SHP77 (cell line): ENCODE measurements at places on chromosomes 12 and 14.
A peak's percentile ranks its signal among the peaks of the same experiment; 100 is the strongest.

GRCh38 chr14:104877806-104878550, 12.9 kb downstream of the CEP170B start:
- no peak for DNase-seq

DNA sequence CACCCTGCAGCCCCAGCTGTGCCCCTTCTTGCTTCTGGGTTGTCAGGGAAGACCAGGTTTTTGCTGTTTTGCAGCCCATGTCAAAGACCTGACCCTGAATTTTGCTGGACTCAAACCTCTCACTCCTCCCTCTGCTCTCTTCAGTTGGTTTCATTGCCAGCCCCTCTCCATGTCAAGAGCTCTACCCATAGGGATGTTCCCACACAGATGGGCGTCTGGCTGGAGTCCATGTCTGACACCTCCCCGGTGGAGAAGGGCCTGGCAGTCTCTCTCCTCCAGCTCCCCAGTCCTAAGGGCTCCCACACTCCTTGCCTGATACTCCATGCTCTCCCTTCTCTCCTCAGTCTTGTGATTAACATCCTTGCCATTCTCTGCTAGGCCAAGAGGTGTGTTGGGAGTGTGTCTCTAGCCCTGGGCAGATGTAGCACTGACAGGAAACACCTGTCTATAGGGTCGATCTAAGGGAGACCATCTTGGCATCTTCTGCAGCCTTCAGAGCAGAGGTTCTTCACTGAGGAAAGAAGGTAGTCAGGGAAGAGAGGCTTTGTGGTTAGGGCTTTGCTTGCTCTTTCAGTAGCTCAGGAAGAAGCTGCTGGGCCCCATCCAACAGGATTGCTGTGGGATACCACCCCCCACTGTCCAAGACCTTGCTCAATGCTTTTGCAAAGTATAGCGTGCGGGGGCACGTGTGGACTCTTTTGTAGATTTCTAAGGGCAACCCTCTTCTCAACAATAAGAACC, 4.7 kb downstream of the ASIC1 start:
- DNase-seq: no peak

DNA sequence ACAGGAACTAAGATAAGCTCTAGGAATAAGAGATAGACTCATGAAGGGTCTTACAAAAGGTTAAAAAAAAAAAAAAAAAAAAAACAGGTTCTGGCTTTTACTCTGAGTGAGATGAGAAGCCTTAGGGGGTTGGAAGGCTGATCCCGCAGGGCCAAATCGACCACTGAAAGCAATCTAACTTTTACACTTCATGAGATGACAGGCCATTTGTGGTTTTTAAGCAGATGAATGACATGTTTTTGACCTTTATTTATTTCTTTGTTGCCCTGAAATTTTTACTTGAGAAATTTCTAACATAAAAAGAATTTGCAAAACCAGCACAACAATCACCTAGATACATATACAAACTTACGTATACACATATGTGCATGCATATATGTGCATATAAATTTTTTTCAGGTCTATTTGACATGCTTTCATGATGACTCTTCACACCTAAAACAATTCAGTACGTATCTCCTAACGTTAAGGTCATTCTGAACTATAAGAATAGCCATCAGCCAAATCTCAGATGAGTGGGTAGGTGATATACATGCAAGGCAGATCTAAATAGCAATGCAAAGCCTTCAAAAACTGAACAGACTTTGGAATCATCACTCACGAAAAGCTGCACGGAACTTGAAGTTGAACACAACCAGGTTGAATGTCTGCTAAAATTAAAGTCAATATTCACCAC, 87.0 kb downstream of the R3HDM2 start:
- DNase-seq: no peak

DNA sequence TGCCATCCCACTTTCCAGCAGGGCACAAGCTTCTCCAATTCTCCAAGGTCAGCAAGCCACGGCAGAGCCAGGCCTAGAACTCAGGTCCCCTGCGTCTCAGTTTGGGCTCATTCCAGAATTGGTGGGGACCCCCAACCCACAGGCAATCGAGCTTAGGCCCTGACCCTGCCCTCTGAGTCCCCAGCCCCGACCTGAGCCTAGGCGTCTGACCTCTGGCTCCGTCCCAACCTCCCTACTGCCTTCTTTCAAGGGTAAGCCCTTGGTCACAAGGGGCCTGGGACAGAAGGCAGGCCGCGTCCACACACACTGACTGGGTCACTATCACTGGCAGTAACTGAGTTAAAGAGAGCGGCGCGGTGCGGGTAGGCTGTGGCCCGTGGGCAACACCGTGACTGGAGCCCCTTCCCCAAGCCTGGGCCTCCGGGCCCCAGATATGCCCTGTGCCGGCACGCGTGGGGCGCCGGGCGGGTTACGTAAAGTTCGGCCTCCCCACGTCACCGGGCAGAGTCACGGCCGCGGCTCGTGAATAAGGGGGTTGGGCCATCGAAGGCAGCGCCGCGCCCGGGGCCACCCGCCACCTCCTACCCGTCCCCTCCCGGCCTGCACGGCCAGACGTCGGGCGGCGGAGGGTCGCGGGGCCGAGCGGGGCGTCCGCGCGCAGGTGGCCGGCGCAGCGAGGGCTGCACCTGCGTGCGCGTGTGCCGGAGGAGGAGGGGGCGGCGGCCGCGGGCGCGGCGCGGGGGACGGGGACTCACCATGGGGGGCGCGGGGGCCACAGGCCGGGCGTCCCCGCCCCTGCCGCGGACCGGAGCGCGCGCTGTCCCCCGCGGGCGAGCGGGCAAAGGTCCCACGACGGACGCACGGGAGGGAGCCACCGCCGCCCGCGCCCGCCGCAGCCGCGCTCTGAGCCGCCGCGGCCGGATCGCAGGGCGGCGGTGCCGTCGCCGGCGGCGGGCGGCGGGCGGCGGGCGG, 516 bp downstream of the ANKRD9 start:
- DNase-seq: no peak

GRCh38 chr12:2813214-2814185, 1.0 kb downstream of the ITFG2 start:
- DNase-seq: peak; percentile 12

GRCh38 chr12:48901278-48901677, 24.0 kb downstream of the FKBP11 start:
- DNase-seq: no peak

GRCh38 chr14:60303745-60304144, 54.7 kb downstream of the PPM1A start:
- DNase-seq: no peak

GRCh38 chr12:95787274-95787818, 3.2 kb downstream of the NTN4 start:
- DNase-seq: no peak

DNA sequence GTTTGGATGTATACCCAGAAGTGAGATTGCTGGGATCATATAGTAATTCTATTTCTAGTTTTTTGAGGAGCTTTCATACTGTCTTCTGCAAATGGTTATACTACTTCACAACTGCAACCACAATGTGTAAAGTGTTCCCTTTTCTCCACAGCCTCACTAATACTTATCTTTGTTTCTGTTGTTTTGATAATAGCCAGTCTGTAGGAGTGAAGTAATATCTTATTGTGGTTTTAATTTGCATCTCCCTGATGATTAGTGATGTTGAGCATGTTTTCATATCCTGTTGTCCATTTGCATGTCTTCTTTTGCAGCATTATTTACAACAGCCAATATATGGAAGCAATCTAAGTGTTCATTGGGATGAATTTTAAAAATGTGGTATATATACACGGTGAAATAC, 29.9 kb downstream of the GABARAPL1 start:
- no peak for DNase-seq

GRCh38 chr12:6457220-6457945, 5.5 kb downstream of the TAPBPL start:
- DNase-seq: no peak

DNA sequence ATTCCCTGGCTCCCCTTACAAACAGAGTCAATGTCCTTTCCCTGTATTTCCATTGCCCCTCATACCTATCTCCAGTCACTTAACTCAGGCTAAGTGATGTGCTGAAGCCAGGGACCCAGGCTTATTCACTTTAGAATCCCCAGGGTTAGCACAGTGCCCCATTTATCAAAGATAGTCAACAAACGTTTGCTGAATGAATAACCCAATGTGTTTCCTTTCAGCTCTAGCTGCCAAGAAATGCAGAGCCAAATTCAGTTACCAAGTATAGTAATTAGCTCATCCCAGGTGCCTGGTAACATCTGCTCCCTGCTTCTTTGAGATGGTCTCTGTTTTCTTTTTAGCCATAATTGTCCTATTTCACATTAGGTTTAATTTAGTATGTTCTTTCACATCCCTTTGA, 189.5 kb downstream of the PHLDA1 start:
- no peak for DNase-seq

GRCh38 chr12:22729431-22729956, 104.5 kb downstream of the ETNK1 start:
- no peak for DNase-seq

DNA sequence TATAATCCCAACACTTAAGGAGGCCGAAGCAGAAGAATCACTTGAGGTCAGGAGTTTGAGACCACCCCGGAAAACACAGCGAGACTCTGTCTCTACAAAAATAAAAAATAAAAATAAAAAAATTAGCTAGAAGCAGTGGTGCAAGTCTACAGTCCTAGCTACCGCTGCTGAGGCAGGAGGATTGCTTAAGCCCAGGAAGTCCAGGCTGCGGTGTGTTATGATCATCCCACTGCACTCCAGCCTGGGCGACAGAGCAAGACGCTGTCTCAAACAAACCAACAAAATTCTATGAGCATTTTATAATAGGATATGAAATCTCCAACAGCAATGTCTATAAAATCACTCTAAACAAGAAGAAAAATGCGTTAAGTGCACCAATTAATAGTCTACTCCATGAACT, 75.3 kb downstream of the PPP1R12A start:
- DNase-seq: no peak

DNA sequence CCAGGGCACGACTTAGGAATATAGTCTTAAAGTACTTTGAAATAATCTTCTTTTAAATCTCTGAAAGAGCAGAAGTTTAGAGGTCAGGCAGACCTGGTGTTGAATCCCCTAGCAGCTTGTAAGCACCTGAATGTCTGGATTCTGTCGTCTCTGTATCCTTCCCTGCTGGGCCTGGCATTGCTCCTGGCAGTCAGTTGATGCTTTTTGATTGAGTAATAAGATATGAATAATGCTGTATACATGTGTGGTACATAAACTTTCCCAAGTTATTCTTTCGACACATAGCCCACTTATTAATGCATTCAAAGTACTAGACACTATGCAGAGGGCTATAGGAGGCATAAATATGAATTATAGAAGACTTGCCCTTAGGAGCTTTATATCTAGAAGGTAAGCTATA, 31.4 kb downstream of the EVL start:
- no peak for DNase-seq

- DNase-seq: no peak
These were observed 35.6 kb downstream of the SYNE3 start for GRCh38 chr14:95480887-95481226.

GRCh38 chr12:71725011-71725410, 29.7 kb upstream of the RAB21 start:
- DNase-seq: no peak

DNA sequence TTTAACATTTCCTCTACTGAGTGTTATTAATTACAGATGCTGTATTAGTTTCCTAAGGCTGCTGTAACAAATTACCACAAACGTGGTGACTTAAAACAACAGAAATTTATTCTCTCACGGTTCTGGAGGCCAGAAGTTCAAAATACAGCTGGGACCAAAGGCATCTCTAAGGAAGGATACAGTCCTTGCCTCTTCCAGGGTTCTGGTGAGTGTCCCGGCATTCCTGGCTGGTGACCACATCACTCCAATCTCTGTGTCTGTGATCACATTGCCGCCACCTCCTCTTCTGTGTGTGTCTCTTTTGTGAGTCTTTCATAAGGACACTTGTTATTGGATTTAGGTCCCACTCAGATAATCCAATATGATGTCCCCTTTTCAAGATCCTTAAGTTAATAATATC, 85.1 kb upstream of the CCDC198 start:
- DNase-seq: no peak

GRCh38 chr12:81610955-81611889, 147.9 kb downstream of the PPFIA2 start:
- DNase-seq: peak; percentile 11

GRCh38 chr12:107580750-107581618, 104.6 kb upstream of the PWP1 start:
- DNase-seq: no peak

DNA sequence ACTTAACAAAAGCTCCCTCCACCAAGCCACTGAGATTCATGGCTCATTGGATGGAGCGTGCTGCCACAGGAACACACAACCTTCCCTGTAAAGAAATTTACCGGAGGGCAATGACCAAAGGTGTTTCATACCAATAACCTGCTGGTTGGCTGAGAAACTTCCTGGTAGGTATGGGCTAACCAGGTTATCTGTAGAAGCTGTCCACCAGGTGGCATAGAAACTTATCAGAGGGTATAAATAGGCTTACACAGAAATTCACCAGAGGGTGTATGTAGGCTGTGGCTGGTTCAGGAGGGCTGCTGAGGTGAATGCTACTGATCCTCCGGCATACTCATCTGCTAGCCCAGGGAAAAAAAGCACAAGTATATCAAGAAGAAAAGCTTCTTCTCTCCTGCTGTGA, 27.1 kb upstream of the MTERF2 start:
- no peak for DNase-seq

- DNase-seq: peak; percentile 51
These were observed 155.8 kb upstream of the FOXN3 start for GRCh38 chr14:89572596-89573398.

GRCh38 chr12:19010087-19010486, 119.4 kb upstream of the PLEKHA5 start:
- no peak for DNase-seq

GRCh38 chr12:69903548-69903947, 78.5 kb downstream of the MYRFL start:
- no peak for DNase-seq

DNA sequence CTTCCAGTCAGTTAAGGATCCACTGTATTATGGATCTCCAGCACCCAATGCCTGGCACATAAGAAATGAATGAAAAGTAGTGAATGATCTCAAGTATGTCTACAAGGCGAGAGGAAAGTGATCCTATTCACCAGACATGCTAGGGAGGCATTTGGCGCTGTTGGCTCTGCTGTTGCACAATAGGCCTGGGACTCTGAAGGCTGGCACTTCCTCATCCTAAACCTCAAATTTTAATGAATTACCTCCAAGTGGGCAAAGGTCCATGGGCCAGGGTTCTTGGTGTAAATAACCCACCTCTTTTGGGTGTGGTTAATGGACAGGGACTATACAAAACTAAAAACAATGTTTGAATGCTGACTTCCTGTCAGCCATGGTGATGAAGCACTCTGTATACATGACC, 173.4 kb upstream of the PZP start:
- no peak for DNase-seq

DNA sequence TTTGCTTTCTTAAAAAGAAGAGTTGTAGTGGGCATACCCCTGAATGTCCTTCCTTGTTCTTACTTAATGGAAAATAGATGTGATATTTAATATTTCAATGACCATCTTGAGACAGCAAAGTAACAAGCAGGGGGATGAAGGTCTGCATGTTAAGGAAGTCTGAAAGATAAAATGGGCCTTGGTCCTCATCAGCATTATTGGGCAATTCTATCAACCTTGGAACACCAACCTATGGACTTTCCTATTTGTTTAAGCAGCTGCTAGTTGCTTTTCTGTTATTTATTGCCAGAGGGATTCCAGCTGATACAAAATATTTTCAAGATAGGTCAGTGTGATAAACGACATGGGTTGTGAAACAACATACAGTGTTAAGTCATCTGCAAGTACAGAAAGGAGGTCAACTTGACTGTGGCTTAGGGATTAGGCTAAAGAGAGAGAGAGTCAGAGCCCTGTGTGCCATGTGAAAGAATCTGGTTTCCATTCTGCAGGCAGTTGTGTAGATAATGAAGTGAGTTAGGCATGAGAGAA, 16.4 kb upstream of the A2M start:
- DNase-seq: no peak

- no peak for DNase-seq
These were observed 33.2 kb downstream of the EGLN3 start for GRCh38 chr14:33917661-33918060.
